ENCODE measurements at places on chromosomes 6 and 20. TPM values are rescaled to one million over a fixed set of nuclear protein-coding genes. Genes with fewer than 3 reads are reported as not detected.

Gene APCDD1L
- not detected for total RNA-seq

Gene C4B
- total RNA-seq, result 4.7 TPM

Gene IPCEF1
- 4.2 TPM for total RNA-seq

- no peak for DNase-seq
Observed at GRCh38 chr6:87350516-87350915, 5.9 kb downstream of the C6orf163 start.

- no peak for DNase-seq
Observed at GRCh38 chr6:126086560-126086959, 100.2 kb downstream of the TRMT11 start.

GRCh38 chr6:146028851-146029572, at the start of gene GRM1:
Gene GRM1 (plus strand): TSS chr6:146029062. CDS start chr6:146029518, 456 bp downstream.
- no peak for DNase-seq

GRCh38 chr6:3284436-3284876, 25.7 kb downstream of the PSMG4 start:
- DNase-seq, result no peak
